ENCODE measurements at places on chromosomes 5 and 9.

DNA sequence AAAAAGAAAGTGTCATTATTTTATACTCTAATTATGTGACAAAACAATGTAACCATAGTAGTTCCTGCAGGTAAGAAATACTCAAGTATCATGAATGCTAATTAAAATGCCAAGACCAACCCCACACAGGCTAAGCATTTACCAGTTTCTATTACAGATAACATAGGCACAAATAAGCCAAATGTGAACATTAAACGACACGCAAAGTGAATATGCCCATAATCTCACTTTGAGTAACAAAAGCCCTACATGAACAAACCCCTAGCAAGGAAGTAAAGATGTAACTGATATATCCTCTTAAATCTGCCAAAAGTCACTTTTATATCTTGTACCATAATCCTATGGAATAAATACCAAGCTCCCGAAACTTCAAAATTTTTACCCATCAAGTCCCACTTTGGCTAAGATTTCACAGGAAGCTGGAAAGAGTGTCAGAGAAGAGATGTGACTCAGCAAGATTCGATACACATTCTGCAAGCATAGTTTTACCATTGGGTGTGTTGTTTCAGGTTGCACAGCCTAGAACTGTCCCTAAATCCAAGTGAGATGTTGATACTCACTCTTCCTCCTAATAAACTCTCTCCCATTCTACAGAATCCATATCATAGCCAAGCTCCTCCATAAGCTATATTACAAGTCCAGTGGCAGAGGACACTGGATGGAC, 28.8 kb downstream of the TRPM6 start:
- DNase-seq = no peak

- DNase-seq = no peak
These were observed 99.6 kb downstream of the CEMIP2 start for GRCh38 chr9:71668717-71669116.

- DNase-seq = no peak
These were observed 168.2 kb downstream of the ZDHHC21 start for GRCh38 chr9:14524873-14525515.

DNA sequence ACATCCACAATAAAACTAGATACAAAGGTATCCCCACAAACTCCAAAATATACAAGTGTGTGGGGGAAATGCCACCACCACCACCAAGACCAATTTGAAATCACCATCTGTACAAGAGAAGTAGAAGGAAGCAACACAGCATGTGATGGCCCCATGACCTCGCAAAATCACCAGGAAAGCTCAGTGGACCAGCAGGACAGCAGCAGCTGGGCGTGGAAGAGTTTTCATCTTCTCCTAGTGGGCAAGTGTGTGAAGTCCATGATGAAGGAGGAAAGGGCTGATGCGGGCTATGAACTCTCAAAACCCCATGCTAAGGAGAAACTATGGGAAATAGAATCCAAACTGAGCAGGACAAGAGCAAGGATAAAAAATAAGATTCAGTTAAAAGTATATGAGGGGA, 58.1 kb downstream of the GOLPH3 start:
- no peak for DNase-seq

- DNase-seq = no peak
These were observed 61.2 kb upstream of the GCNT4 start for GRCh38 chr5:75113354-75114113.

- DNase-seq = no peak
These were observed 67.6 kb downstream of the SMARCA2 start for GRCh38 chr9:2082772-2083171.

DNA sequence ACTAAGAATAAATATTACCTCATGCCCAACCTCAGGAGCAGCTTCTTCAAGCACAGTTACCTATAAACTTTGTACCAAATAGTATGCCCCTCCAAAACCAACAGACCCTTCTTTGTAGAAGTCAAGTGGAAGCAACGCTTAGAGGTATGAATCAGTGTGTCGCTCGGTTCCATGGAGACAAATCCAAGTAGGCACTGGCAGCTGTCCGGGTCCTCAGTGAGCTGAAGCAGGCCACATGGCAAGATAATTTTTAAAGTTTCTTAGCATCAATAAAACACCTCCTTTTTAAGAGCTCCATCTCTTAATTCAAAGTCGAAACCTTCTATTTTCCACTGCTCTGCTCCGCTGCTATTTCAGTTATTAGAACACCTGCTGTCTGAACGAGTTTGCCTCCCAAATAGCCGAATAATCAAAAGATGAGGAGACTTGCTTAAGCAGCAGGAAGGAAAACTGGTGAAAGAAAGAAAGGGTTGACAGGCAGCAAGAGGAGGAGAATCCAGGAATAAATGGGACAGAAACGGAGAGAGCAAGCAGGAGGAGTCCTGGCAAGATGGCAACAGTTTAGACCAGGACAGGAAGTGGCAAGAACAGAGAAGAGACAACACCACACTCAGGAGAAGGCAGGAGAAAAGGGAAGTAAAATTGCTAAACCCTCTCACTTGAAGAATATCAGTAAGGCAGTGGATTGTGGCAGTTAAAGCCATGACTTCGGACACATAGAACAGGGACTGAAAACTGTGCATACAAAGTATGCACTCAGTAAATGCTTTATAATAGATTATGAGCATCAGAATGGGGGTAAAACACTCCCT, 65.0 kb downstream of the PPP2R2B start:
- DNase-seq = no peak

GRCh38 chr9:128621730-128622455, 34.8 kb downstream of the DYNC2I2 start:
- no peak for DNase-seq

DNA sequence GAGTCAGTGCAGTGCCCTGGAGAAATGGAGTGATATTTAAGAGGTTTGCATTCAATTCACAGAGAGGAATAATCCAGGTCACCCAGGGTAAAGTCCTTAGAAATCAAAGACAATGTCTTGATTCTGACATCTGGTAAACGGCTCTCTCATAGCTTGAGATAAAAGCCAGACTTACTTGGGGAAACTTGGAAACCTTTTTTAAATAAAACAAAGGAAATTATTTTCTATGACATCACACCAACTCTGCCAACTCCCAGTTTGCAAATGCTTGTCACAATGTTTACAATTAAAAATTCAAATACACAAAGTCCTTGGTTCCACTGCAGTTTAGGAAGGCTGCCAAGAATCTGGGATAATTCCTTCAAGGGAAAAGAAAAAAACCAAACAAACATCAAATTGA, 255.1 kb upstream of the NREP start:
- DNase-seq = no peak

- no peak for DNase-seq
These were observed 107.6 kb upstream of the PITX1 start for GRCh38 chr5:135141303-135142268.
